SW480 (cell line): ENCODE measurements at places on chromosomes 13 and 19.

DNA sequence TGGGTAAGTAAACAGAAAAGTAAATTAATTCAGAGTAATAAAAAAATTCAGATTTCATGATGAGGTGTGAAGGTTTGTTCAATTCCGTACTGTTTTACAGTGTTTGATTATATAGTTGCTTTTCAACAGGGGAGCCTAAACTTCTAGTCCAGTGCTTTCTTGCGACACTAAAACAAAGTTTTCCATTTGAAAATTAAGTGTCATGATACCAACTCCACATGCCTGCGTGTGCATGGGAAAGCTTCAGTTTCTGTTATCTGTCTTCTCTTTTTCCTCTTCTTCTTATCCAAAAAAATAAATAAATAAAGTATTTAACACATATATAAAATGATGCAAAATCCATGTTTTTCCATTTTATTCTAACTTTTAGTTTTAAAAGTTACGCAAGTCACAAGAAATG, 165.3 kb downstream of the DACH1 start:
- DNase-seq, result no peak

DNA sequence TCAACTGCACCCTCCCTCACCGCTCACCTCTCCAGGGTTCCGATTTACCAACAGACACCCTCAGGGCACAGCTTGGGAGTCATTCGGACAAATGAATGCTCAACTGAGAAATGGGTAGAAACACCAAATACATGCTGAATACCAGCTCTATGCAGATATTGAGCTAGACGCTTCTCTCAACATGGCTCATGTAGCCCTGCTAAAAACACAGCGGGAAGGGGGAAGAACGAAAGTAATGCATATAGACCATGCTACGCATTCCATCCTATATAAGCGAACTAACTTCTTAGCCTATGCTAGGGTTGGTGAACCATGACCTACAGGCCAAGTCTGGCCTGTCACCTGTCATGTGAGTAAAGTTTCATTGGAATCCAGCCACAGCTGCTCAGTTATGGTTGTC, 304.0 kb downstream of the UQCRFS1 start:
- no peak for DNase-seq

- DNase-seq, result no peak
These were observed 11.5 kb downstream of the PLPP2 start for GRCh38 chr19:279656-280055.

DNA sequence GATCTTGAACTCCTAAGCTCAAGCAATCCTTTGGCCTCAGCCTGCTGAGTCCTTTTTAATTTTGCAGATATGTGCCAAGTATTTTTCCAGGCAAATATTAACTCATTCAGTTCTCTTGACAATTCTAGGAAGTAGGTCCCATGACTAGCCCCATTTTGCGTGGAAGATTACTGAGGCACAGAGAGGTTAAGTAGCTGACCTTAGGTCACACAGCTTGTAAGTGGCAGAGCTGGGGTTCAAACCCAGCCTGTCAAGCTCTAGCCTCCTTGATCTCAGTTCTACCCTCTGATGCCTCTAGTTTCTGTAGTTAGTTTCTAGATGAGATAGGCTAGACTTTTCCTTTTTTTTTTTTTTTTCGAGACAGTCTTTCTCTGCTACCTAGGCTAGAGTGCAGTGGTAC, 18.1 kb downstream of the CYP4F22 start:
- no peak for DNase-seq

GRCh38 chr13:80386002-80386401, 45.1 kb upstream of the SPRY2 start:
- DNase-seq, result no peak

GRCh38 chr19:23512151-23512925, 117.1 kb upstream of the ZNF91 start:
- DNase-seq, result no peak

DNA sequence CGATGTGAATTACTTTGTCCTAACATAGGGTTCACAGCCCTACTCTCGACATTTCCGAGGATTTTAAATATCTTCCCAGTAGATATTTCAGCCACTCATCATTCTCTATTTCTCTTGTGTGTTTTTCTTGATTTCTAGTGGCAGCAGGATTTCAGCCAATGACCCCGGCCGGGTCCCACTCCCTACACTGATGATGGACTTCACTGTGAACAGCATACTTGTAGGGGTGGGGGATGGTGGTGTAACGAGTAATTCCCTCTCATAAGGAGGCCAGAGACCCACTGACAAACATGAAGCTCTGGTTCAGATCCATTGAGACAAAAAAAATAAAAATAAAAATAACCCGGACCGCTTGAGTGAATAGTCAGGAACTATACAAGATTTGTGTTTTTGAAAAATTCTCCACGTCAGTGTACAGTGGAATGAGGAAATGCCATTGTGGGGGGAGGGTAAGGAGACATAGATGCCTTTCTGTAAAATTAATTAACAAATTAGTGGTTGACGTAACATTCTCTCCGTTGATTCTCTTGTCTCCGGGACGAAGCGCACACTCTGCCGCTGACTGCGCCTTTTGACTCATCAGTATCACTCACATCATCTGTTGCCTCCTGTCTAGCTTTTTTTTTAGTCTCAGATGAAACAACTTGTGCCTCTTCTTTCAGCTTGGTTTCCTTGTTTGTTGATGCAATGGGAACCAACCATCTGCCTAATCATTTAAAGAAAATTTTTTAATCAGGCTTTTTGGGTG, 48.8 kb upstream of the IRS2 start:
- DNase-seq, result no peak

DNA sequence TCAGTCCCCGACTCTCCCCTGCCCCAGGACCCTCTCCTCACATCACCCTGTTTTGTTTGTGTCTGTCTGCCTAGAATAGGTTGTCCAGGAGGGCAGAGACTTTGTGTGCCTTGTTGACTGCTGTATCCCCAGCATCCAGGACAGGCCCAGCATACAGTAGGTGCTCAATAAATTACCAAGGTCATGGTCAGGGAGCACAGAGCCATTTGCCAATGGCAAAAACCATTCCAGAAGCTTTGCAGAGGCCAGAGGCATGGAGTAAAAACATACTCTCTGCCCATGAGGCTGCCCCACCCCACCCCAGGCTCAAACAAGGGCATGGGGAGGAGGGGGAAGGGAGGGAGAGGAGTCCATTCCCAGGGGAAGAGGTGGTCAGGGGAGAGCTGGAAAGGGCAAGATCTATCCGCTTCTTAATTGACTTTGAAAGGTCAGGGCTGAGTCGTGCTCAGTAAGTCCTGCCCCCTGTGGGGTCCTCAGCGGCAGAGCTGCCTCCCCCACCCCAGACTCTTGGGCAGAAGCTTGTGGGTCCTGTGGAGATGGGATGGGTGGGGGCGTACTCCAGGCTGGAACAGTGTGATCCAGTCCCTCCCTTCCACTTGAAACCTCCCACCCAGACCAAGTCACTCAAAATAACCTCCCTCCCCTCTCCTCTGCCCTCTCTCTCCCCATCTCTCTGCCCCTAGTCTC, 4.4 kb downstream of the GPR4 start:
- no peak for DNase-seq

DNA sequence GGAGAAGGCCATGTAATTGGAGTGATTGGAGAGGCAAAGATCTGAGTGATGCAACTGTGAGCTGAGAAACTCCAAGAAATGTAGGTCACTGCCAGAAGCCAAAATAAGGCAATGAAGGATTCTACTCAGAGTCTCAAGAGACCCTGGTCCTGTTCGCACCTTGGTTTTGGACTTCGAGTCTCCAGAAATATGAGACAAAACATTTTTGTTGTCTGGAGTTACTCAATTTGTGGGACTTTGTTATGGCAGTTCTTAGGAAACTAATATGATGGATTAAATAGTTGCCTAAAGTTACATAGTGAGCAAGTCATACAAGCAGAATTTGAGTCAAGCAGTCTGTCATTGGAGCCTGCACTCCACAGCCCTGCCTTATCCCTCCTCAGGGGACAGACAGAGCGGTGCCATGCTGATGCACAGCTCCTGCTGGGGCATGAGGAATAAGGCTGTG, 104.2 kb downstream of the ITGBL1 start:
- no peak for DNase-seq

- DNase-seq, result no peak
These were observed 4.9 kb downstream of the ZNF266 start for GRCh38 chr19:9430444-9430843.

GRCh38 chr13:56066321-56066720, 1074.4 kb upstream of the PRR20A start:
- no peak for DNase-seq

GRCh38 chr13:20148501-20149183, 12.2 kb downstream of the GJA3 start:
- DNase-seq, result no peak

DNA sequence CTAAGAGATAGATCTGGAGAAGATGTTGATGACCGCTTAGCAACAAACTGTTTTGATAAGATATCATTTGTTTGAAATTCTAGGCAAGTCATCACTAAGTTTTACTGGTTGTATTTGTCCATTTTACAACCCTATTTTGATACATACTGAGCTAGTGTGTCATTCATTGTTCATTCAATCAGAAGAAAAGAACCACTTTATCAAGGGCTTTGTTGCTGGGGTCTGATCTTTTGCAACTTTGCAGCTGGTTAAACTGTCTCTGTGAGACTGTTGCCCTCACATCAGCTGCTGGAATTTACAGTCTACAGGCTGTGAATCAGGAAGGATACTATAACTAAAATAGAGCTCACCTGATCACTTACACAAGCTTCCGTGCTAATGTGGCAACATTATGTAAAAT, 290.5 kb downstream of the RFC3 start:
- no peak for DNase-seq

- DNase-seq, result no peak
These were observed at the start of gene BEST2 for GRCh38 chr19:12751635-12752034. BEST2 (plus strand) TSS chr19:12751791; CDS start chr19:12752593, 802 bp downstream.

DNA sequence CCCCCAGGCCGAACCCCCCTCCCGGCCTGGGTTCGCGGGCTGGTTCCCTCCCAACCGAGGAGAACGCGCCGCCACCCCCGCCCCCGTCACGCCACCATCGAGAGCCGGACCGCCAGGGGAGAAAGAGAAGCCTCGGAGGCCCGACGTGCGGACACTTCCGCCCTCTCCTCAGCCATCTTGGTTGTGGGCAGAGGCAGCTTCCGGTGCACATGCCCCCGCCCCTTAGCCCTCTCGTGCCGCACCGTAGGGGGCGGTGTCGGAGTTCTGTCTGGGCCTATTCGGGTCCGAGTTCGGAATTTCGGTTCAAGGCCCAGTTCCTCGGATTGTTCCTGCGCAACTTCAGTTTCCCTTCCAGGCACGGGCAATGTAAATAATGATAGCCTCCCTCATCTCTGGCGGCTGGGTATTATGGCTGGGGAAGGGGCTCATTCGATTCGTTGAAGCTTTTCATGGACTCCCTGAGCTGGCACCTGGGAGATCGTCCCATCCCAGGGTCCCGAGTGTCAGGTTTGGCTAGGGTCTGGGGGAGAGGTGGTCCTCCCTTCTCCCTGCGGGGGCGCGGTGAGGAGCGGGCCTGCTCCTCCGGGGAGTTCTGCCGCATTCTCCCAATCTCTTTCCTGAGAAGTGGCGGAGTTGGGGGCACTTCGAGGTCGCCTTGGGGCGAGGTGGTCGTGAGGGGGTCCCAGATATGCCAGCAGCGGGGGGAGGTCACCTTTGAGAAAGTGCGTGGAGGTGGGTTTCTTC, at the start of the genes IER2 and STX10:
Gene IER2 (plus strand): TSS at position 225 of the 744 bp plus-strand sequence. CDS start 2,776 bp downstream, outside the sequence.
Gene STX10 (minus strand): TSS at position 189 of the 744 bp plus-strand sequence. CDS start 202 bp downstream, outside the sequence.
- peak; percentile 96 for DNase-seq

DNA sequence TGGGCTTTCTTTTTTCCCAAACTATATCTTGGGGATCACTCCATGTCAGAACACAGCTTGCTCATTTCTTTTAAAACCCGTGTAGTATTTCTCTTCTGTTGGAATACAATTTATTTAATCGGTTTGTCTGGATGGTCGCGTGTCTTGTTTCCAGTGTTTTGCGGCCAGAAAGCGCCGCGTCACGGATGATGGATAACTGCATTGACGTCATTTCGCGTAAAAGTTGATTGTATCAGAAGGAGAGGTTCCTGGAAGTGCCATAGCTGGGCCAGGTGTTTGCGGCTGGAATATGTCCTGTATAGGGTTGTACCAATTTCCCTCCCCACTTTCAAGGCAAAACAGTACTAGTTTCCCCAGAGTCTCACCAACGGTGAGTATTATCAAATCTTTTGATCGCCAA, 9.7 kb downstream of the ACTL9 start:
- no peak for DNase-seq

DNA sequence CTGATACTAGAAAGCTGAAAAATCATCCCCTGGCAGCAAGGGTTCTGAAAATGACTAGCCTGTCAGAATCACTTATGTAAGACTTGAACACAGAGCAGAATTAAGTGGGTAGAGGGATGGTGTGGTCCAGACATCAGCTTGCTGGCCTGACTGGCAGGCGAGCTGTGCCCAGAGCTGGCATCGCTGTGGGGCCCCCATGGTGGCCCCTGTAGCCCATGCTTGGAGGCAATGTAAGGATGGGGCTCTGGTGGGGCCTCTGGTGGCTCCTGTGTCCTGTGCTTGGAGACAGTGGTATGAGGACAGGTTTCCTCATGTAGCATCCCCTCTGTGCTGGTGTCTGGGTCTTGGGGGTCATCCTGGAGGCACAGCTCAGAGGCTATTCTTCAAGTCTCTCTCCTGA, 332.1 kb downstream of the SHISA2 start:
- DNase-seq, result no peak

DNA sequence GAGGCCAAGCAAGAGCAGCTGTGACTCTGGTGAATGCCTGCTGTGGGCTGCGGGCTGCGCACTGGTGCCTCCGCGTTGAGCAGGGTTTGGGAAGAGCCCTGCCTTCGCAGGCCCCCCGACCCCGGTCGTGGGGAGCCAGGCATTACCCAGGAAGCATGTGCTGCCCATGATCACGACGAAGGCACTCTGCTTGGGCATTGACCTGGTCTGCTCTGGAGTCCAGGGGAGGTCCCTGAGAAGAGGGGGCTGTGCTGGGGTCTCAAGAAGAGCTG, 19.2 kb downstream of the RANBP3 start:
- no peak for DNase-seq

- DNase-seq, result no peak
These were observed 1140.4 kb downstream of the EFNB2 start for GRCh38 chr13:105395041-105395440.
